Epithelial cell of esophagus (primary cell): ENCODE measurements at places on chromosomes 13 and 19.

DNA sequence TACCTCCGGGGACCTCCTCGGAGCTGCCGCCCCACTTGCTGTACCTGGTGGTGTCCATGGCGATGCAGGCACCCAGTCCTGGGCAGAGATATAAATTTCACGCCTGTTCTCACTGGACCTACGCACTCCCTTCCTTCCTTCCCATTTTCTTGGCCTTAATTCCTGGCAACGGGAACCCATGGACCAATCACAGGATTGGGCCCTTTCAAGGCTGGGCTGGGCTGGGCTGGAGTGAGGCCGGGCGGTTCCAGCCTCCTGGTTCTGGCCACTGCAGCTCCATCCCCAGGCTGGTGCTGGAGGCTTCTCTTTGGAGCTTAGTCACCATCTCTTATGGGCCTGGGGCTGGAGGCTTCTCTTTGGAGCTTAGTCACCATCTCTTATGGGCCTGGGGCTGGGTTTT lies at the start of gene CLEC4G:
Gene CLEC4G, minus strand, starts transcription at position 66 of the 400 bp plus-strand sequence. Its CDS starts 8 bp downstream, at position 58.
- no peak for DNase-seq

DNA sequence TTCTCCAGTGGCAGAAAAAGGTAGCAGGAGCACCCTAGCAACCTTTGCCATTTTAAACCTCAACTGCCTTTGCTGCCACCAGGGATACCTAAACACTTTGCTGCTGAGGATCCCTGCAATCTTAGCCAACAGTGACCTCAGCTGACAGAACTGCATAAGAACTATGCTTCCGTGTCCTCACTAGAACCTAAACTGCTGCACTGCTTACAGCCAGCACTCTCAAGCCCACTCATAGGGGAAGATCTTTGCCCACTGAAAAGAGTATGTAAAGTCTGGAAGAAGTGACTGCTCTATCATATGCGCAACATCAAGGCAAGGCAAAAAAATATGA lies 270.0 kb upstream of the PCDH20 start:
- DNase-seq, result peak; percentile 60

DNA sequence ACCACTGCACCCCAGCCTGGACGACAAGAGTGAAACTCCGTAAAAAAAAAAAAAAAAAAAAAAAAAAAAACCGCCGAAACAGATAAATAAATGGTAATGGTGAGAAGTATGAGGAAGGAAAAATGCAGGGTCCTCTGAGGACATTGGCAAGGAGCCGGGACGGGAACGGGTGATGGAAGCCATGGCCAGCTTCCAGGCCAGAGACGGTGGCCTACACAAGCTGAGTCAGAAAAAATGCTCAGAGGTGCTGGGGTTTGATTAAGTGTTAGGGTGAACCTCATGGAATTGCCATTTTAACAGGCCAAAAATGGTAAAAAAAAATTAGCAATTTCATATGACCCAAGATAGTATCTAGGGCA lies 866 bp upstream of the ZSWIM4 start:
- peak; percentile 68 for DNase-seq

DNA sequence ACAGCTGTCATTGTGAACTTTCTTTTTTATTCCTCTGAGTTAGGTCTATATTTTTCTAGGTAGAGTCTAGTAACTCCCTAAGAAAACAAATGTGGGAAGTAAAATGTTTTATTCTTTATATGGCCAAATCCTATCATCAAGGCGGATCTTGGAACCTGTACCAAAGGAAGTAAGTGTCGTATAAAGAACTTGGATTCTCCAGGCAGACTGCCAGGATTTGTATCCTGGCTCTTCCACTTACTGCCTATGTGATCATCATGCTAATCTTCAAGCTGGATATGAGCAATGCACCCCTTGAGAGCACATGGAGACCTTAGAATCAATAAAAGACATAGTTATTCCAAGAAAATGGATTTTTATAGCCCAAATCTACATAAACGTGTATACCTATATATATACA lies 286.5 kb downstream of the PCDH17 start:
- DNase-seq, result no peak

DNA sequence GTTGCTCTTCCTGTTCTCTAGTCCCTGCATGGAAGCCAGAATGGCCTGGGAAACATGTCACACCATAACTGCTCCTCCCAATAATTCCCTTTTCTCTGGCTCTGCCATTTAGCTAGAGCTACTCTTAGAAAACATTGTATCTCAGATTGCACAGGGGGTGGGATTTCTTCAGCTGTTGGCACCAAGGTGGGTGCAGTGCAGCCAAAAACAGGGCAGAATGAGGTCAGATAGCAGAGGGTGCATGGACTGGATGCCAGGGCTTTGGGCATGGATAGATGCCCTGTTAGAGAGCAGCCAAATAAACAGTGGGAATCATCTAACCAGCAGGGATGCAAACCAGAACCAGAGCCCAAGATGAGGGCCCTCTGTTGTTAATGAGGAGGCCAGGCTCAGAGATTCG lies 4.9 kb upstream of the AMER2 start:
- DNase-seq, result no peak

GRCh38 chr19:56611288-56611687 lies 16.2 kb downstream of the ZNF71 start:
- DNase-seq, result no peak

DNA sequence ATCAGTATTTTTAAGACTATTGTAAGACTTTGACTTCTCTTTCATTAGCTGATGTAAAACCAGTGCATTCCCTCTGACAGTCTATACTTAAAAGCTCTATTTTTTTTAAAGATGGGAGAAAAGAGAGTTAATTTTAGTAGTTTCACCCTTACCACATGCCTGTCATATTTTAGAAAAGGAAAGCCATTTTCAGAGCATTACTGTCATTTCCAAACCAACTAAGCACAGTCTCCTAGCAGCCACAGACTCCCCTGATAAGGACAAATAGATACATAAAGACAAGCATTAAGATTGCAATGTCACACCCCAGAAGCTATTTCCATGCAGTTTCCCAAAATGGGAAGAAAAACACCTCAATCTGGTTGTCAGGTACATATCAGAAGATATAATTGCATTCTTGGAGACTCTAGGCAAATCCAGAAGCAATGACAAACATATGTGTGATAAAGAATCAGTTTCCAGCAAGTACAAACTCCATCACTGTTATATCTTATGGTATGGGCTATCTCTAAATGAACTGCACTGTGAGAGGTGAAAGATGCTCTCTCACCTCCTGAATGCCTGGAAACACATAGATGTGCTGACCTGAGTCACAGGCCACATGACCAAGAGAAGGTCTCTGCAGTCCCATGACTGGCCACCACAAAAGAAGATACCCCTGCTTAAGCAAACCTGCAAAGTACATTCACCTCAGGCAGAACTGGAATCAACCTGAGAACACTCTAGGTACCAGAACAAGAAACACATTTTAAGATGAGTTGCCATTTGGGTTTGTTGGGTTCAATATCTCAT lies 303.3 kb downstream of the POU4F1 start:
- DNase-seq, result no peak

DNA sequence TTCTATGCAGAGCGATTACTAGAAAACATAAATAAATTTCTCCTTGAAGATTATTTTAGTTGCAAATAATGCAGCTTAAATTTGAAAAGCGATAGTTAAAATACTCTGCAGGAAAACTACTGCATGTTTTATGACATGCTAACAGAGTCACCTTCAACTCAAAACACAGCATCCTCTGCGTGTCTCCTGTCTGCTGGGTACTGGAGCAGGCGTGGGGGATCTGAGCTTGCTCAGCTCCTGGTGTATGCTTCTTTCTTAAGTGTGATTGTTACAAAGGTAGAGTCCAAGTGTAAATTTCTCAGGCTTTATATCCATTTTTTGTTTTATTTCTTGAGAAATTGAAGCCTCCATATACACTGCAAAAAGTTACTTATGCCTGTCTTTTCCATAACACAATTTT lies 15.3 kb downstream of the SPATA13 start:
- no peak for DNase-seq

DNA sequence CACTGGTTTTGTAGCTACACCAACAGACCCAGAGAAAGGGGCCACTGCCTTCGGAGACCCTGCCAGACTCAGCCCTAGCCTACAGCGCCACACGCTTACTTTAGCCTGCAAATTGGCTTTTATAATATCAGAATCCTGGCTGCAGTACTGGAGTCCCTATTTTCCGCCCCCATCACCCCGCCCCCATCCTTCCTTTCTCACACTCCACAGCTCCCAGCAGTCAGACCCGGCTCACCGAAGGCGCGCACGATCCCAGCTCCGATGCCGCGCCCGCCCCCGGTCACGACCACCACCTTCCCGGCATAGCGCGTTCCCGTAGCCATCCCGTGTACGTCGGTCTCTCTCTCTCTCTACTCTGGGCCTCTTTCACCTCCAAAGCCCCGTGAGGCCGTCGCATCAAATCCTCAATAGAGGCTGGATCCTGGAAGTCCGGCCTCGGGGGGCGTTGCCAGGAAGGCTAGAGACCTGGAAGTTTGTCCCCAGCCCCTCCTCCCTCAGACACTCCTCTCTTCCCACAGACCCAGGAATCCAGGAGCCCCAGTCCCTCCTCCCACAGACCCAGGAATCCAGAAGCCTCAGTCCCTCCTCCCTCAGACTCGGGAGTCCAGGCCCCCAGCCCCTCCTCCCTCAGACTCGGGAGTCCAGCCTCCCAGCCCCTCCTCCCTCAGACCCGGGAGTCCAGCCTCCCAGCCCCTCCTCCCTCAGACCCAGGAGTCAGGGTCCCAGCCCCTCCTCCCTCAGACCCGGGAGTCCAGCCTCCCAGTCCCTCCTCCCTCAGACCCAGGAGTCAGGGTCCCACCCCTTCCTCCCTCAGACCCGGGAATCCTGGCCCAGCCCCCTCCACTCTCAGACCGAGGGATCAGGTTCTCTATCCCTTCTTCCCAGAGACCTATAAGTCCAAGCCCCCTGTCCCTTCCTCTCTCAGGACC lies at the start of gene HSD17B14:
Gene HSD17B14, minus strand, starts transcription at position 403 of the 929 bp plus-strand sequence. Its CDS starts 80 bp downstream, at position 323.
- DNase-seq, result no peak

- no peak for DNase-seq
These were observed 1.3 kb downstream of the ALG5 start for GRCh38 chr13:36997716-36998427.

DNA sequence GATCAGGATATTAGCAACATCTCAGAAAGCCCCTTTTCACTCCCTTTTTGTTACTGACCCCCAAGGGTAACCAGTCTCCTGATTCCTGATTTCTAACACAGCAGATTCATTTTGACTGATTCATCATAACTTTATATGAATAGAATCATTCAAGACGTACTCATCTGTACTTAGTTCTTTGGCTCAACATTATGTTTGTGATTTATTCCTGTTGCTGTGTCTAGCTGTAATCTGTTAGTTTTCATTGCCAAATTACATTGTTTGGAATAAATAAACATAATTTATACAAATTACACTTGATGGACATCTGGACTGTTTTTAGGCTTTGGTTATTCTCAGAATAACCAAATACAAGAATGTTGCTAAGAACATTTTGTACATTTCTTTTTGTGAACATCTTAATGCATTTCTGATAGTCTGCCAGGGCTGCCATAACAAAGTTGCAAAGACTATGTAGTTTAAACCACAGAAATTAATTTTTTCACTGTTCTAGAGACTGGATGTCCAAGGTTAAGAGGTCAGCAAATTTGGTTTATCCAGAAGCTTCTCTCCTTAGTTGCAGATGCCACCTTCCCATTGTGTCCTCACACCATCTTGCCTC lies 62.8 kb upstream of the EDNRB start:
- no peak for DNase-seq

GRCh38 chr13:74324338-74324737 lies 190.1 kb upstream of the KLF12 start:
- no peak for DNase-seq

GRCh38 chr19:1817553-1818179 lies 5.6 kb upstream of the ATP8B3 start:
- DNase-seq, result no peak

- no peak for DNase-seq
These were observed 59.3 kb downstream of the TSHZ3 start for GRCh38 chr19:31289976-31290375.

GRCh38 chr19:1113030-1113985 lies 9.5 kb downstream of the GPX4 start:
- DNase-seq, result peak; percentile 92

DNA sequence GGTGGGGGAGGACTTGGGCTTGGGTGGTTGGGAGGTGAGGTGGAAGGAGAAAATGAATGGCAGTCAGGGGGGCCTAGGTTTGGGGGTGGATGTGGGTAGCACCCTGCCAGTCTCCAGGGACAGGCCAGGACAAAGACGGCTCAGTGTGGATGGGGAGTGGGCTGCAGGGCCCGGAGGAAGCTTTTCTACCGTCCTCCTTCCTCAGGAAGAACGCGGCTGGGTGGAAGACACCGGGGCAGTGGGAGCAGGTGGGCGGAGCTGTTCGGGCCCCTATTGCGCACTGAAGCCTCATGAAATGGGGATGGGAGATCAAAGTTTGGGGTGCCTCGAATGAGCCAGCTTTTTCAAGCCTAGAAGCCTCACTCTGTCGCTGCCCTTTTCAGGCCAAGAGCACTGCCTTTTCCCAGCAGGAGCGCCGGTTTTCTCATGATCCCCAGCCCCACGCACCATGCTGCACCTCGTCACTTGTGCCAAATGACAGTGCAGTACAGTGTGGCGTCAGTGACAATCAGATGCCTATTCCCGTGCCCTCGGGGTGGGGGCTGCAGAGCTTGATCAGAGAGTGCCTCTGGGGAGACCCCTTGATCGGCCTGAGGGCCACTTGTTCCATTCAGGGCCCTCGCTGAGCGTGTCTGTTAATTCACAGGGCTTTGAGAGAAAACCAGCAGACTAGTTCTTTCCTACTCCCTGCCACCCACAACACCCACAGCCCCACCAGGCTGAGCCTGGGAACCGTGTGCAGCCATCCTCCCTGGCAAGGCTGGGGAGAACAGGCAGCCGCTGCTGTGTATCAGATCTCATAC lies 1.5 kb downstream of the CALM3 start:
- no peak for DNase-seq

DNA sequence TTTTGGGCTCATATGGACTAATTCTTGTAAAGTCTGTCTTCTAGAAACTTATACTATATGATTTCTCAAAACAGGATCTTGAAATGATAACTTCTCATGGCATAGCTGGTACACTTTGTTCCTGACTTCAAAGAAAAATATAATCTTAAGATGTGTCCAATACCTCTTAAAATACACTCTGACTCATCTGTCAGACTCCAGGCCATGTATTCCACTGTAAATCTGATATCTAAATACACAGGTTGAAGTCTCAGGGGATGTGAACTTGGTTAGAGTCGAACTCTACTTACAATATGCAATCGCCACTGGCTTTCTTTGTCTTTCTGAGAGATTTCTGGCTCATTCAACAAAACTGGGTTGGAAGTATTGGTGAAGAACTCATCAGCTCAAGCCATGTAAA lies 99.8 kb downstream of the LACC1 start:
- no peak for DNase-seq

GRCh38 chr19:750640-751423 lies at the start of gene MISP:
TSS of gene MISP (plus strand) at chr19:751112. CDS start at chr19:756947, 5,835 bp downstream.
- DNase-seq, result peak; percentile 77

DNA sequence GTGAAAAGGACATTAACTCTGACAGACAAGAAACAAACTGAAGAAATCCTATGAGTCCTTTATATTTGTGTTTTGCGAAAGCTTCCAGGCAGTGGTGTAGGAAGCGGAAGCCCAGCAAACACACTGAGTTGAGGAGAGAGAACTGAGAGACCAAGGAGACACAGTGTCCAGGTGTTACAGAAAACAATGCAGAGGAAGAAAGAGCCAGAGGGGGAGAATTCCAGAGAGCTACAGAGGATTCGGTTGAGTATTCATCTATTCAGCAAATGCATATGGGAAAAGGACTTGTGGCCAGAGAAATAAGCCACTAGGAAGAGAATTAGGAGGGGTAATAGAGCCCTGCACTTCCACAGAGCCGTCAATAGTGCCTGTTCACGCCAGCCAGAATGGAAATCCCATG lies 183.5 kb downstream of the LIG4 start:
- no peak for DNase-seq
